Left kidney (tissue), 8 donors: ENCODE measurements at places on chromosomes 11 and 22. TPM values are rescaled to one million over a fixed set of nuclear protein-coding genes. Genes with fewer than 3 reads are reported as not detected.

GRCh38 chr11:31720671-31721365 is 90.3 kb downstream of the PAX6 start:
- DNase-seq, result no peak

DNA sequence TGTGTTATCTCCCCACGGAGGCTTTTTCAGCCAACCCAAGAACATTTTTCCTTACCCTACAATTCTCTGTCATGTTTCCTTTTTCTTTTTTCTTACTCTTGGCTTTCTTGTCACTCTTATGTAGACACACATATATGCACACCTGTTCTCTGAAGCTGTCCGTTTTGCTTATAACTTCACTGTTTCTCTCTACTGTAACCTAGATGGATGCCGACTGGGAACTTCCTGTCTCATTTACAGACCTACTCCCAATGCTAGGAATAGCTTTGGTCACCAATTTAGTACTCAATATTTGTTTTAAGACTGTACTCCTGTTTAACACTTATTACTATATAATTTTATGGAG is 9.9 kb upstream of the CASP12 start:
- no peak for DNase-seq

- no peak for DNase-seq
These were observed 72.6 kb downstream of the C22orf31 start for GRCh38 chr22:28989035-28989464.

DNA sequence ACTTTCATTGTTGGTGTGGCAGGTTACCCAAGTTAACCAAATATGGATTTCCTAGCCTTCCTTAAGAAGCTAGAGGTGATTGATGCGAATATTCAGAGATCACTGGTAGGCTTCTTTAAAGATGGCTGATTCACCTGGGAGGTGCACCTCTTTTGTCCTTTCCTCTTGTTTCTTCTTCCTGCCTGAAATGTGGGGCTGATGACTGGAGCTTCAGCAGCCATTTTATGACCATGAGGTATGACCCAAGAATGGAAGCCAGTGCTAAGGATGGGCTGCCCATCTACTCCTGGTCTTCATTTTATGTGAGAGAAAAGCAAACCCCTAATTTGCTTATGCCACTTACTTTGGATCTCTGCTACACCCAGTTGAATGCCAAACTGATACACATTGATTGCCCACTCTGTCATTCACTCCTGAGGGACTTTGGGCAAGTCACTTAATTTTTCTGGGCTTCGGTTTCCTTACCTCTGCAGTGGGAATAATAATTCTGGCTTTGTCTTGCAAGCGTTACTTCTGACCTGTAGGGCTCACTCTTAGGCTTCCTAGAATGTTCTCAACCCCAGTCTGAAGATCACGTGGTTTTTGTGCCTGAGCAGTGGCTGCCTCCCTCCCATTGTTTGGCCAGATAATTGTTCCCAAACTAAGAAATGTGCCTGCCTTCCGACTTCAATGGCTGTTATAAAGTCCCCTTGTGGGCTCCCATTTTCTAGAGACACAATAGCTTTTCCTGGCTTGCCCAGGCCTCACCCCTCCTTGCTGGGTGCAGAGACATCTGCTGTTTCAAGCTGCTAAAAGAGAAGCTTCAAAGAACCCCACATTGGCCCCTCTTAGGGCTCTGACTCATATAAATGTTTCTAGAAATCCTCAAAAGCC is 243.1 kb downstream of the ST3GAL4 start:
- no peak for DNase-seq

DNA sequence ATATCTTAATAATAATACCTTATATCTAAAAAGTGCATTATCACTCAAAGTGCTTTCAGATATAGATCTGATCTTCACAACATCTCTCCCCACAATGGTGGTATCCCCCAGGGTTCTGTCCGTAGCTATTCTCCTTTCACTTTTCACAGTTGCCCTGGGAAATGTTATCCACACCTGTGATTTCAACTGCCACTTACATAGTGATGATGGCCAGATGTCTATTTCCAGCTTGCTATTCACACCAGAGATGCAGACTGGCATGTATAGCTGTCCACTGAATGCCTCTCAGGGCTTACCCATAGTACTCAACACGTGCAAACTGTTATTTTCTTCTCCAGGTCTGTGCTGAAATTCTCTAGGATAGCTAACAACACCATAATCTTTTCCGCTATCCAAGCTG is 724.7 kb downstream of the DLG2 start:
- no peak for DNase-seq

- DNase-seq, result no peak
These were observed 9.5 kb downstream of the SLC16A8 start for GRCh38 chr22:38074181-38075104.

DNA sequence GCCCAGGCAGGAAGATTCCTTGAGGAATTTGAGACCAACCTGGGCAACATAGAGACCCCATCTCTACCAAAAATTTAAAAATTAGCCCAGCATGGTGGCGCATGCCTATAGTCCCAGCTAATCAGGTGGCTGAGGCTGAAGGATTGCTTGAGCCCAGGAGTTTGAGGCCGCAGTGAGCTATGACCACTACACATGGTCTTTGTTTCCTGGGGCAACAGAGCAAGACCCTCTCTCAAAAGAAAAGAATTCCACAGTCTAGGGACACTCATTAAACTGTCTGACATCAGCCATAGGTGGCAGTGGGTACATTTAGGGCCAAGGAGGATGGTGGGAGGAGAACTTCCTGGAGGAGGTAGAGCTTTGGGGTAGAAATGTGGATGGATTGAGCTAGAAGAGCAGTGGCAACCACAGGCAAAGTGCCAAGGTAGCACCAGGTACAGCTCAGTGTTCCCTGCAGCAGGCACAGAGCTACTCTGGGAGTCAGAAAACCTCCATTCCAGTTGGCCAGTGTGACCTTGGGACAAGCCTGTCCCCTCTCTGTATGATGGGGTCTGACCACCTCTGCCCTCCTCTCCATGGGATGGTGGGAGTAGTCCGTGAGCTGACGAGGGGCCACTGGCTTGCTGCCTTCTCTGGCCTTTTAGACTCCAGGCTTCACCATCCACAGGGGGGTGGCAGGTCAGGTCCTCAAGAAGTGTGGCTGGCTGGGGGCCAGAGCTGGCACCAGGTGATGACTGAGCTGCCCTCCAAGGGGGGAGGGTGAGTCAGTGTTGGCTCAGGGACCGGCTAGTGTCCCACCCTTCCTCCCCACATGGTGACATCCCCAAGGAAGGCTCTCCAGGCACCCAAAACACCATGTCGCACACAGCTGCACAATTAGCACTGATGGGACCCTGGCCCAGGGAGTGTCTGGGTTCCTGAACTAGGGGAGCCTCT is 3.7 kb upstream of the CLCF1 start:
- DNase-seq, result no peak

- no peak for DNase-seq
These were observed 171.3 kb downstream of the GRIK4 start for GRCh38 chr11:120682866-120683265.

- DNase-seq, result no peak
These were observed 561.0 kb downstream of the OPCML start for GRCh38 chr11:132971351-132971750.

GRCh38 chr11:96279896-96280290 is 63.1 kb downstream of the MAML2 start:
- no peak for DNase-seq

DNA sequence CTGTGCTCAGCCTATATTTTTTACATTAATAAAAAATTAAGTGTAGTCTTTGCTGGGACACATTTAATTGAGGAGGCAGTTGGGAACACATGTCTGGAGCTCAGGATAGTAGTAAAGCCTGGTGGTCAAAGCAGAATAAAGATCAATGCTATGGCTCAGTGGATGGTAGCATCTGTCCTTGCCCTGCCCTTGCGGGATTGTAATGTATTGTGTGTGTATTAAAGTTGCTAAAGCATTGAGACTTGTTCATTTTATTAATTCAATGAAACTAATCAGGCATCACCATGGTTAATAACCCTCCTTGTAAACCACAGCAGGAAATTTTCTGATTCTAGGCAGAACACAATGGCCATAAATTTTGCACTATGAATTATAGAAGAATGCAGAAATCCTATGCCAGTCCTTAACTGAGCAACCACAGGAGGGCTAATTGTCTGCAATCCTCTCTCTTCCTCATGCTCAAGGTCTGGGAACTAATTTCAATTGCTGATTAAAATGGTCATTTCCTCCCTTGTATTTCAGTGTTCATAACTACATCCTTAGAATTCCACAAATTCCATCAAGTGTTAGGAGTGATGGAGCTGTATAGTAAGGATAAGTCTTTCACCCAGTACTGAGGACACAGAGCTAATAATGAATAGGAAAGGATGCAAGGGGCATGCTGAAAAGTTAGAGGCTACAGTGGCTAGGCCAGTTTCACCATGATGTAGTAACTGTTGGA is 403.2 kb upstream of the DDI1 start:
- DNase-seq, result peak; percentile 17

GRCh38 chr22:46575911-46576555 is 38.6 kb upstream of the CELSR1 start:
- DNase-seq, result no peak

- DNase-seq, result no peak
These were observed 175.2 kb downstream of the TMEM135 start for GRCh38 chr11:87212891-87213290.

- DNase-seq, result no peak
These were observed 10.4 kb downstream of the JAML start for GRCh38 chr11:118214210-118214914.

GRCh38 chr11:64755681-64756361 is 4.0 kb downstream of the PYGM start:
- no peak for DNase-seq

DNA sequence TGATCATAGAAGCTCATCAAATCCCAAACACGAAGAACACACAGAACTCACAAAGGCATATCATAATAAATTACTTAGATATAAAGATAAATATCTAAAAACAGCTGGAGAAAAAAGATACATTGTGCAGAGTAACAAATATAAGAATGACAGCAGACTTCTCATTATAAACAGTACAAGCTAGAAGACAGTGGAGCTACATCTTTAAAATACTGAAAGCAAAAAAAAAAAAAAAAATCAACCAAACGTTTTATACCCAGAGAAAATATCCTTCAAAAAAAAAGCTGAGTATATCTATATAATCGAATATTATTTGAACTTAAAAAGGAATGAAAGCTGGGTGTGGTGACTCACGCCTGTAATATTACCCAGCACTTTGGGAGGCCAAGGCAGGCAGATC is 90.0 kb downstream of the SBF2 start:
- no peak for DNase-seq

Gene PKDREJ
- 0.55 TPM for polyA plus RNA-seq

Gene OSBP
- polyA plus RNA-seq, result 61.6 TPM

Gene TENM4
- polyA plus RNA-seq, result 24.5 TPM

Gene POU2AF2
- polyA plus RNA-seq, result not detected

Gene APOA4
- not detected for polyA plus RNA-seq

Gene ARCN1
- 191 TPM for polyA plus RNA-seq

Gene ALG9
- polyA plus RNA-seq, result 54.3 TPM

Gene OR2AG2
- polyA plus RNA-seq, result 0.07 TPM
